ENCODE measurements at places on chromosomes 11 and 22.
A peak's percentile ranks its signal among the peaks of the same experiment; 100 is the strongest.

- DNase-seq, result no peak
Observed at GRCh38 chr11:19013181-19013857, 47.2 kb downstream of the MRGPRX2 start.

DNA sequence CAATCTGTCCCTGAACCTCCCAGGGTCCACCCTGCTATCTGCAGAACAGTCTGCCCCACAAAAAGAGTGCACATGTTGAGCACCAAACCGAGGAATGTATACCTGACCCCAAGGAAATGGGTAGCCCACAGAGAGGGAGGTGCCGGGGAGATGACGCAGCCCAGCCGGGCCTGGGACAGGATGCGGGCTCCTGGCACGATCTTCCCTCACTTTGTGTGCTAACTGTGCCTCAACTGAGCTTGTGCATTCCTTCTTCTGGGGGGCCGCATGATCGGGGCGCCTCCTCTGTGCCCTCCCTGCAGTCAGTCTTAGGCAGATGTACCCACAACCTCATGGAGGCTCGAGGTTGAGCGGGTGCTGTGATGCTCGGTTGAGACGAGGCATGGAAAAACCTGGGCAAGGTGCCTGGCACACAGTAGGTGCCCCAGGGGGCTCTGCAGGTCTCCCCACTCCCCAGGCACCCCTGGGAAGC is 2.4 kb downstream of the GAS2L1 start:
- DNase-seq, result no peak

DNA sequence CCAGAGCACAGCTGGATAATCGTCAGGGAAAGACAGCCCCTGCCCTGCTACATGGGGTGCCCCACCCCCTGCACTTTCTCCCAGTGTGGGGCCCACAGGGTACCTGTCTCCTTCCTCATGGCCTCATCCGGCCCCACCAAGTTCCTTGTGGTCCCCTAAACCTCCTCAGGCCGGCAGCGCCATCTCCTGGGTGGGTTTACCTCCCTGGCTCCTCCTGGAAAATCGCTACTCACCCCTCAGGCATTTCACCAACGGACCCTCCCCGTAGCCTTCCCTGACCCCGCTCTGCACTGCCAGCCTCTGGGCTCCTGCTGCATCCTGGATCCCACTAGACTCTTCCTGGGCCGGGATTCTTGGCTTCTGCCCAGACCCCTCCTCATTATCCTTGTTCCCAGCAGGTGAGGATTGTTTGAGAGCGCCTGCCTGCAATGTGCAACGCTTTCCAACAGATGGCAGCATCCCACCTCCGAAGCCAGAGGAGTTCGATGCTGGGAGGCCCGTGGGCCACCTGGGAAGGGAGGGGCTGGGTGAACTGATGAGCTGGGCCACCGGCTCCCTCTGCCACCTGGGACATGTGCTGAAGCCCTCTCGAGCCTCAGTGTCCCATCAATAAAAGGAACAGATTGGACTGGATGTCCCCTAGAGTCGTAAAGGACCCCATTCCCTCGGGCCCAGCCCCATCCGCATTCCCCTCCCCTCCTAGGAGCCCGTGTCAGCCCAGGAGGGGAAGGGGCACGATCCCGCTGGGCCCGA is 44.2 kb upstream of the TTLL12 start:
- DNase-seq, result peak; percentile 7

- DNase-seq, result no peak
Observed at GRCh38 chr11:10955616-10956015, 97.8 kb upstream of the ZBED5 start.

DNA sequence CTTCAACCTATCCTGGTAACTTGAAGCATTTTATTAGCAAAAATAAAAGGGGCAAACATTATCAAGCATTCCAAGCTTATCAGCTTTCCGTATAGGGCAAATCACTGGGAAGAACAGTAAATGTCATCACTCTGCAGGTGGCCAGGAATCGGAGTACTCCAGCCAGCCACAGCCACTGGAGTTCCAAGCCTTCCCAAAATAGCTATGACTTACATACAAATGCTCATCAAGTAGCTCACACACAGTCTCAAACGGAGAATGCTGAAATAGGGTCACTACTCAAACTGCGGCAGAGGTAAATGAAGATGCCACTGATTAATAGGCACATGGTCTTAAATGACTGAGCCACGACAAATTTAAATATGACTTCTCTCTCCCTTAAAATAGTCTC is 2.1 kb downstream of the USP28 start:
- no peak for DNase-seq

- DNase-seq, result no peak
Observed at GRCh38 chr11:72815110-72815618, 953 bp downstream of the ATG16L2 start.

GRCh38 chr11:100914415-100915110 is 215.1 kb downstream of the PGR start:
- DNase-seq, result no peak

GRCh38 chr11:75160220-75160757 is 9.4 kb downstream of the SLCO2B1 start:
- DNase-seq, result no peak

DNA sequence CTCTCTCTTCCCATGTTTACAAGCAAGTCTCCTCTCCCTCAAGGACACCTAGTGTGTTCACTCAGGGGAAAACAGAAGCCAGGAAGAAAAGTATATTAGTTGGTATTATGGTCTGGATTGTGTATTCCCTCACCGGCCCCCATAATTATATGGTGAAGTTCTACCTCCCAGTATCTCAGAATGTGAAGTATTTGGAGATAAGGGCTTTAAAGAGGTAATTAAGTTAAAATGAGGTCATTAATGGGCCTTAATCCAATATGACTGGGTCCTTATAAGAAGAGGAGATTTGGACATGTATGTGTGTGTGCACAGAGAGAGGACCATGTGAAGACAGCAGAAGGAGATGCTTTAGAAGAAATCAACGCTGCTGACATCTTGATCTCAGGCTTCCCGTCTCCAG is 26.5 kb upstream of the THY1 start:
- DNase-seq, result no peak

GRCh38 chr22:29026579-29026978 is 35.1 kb downstream of the C22orf31 start:
- DNase-seq, result no peak

DNA sequence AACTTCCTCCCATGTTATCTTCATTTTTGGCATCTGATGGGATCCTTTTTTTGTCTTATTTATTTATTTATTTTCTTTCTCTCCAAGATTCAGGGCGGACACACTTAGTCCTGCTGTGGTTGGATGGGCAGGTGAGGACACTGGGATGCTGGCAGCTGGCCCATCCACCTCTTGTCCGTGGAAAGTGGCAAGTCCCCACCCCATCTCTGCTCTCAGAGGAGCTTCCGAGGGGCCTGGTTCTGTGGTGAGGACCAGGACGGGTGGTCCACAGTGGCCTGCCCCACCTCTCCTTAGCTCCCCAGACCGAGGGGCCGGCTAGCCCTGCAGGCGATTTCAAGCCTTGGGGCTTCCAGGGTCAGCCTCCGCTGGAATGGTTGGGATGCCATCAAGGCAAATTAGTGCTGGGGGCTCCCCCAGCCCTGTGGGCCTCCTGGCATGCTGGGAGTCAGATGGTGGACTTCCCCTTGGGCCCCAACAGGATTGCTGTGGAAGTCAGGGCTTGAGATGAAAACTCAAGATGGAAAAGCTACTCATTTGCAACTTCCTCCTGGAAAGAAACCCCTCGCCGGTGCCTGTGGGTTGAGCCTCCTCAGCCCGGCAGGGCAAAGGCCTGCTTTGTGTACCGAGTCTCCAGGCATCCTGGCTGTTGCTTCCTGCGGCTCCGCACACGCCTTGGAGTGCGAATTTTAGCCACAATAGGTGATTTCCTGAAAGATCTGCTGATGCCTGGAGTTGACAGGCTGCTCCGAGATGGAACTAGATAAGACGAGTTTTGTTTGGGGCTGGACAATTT is 31.2 kb upstream of the LINC01488 start:
- no peak for DNase-seq

DNA sequence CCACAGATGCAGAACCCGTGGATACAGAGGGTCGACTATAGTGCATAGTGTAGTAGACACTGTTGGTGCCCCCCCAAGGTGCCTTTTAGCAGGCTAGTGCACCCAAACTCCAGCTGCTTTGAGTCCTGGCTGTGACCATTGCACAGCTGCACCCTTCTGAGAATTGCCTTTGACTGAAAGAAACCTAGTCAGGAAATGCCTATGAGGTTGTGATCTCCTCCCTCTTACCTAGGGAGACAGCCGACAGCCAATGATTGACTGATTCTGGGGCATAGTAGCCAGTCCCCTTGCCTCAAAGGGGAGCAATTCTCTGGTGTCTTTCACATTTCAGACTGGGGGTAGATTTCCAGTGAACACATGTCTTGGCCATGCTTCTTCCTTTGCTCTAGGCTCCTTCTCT is 74.2 kb downstream of the DCDC1 start:
- no peak for DNase-seq

- no peak for DNase-seq
Observed at GRCh38 chr22:22139364-22139763, 105.2 kb upstream of the VPREB1 start.

GRCh38 chr11:72850832-72851231 is 36.6 kb downstream of the ATG16L2 start:
- no peak for DNase-seq

DNA sequence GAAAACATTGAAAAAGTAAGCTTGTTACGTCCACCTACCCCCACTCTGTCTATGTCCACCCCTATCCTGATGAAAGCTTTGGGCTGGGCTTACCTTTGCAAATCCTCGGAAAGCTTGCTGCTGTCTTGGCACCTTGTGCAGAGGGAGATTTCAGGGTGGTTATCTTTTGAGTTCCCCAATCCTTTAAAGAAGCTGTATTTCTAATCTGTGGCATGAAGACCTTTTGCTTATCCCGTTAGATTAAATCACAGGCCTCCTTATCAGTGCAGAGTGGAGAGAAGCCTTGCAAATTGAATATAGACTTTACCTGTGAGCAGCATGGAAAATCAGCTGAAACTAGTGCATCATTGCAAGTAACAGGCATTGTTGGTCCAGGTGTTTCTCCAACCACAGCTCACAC is 580.6 kb upstream of the ANO5 start:
- DNase-seq, result no peak

DNA sequence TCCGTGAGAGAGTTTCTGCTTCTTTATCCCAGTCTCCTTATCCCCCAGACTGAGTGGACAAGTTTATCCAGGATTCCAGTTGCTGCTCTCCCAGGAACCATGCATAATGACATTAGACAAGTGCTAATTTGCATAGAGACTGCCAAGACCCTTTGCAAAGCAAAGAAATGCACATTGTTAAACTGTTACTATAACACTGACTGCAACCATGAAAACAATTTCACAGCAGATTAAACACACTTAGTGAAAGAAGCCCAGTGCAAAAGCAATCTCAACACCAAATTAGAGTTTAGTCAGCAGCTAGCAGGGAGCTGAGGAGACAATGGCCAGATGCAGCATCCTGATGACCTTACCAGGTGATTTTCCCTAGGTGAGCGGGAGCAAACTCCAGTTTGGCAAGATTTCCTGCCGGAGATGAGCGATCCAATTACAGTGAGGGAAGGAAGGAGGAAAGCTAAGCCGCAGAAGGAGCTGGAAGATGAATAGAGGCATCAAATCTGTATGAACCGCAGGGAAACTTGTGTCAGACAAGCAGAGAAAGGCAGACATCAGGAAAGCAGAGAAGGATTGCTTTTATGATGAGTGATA is 273.8 kb upstream of the B3GAT1 start:
- DNase-seq, result no peak

GRCh38 chr11:45983471-45983845 is 61.0 kb downstream of the LARGE2 start:
- DNase-seq, result no peak

- no peak for DNase-seq
Observed at GRCh38 chr11:1071571-1072115, 3.0 kb upstream of the MUC2 start.

DNA sequence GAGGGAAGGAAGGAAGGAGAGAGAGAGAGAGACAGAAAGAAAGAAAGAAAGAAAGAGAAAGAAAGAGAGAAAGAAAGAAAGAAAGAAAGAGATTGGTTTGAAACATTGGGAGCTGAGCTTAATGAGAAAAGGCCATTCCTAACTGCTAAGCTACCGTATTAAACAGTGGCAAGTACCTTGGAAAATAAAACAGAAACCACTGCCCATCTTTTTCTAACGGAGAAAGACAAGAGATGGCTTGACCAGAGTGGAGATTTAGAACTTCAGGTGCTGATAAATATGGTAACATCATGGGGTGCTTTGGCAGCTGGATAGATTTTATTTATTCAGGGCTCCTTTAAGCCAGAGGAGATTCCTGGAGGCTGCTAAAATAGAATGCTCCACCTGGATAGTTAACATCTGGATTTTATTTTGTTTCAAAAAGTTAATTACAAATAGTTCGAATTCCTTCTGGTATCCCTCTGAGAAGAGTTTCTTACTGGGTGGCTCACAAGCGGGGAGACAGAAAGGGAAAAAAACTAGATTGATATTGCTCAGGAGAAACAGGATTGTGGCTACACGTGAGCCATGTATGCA is 12.9 kb downstream of the TIMP3 start:
- no peak for DNase-seq

GRCh38 chr11:116232364-116232828 is 540.4 kb downstream of the BUD13 start:
- DNase-seq, result no peak

- DNase-seq, result no peak
Observed at GRCh38 chr11:3745161-3745560, 52.2 kb downstream of the NUP98 start.

DNA sequence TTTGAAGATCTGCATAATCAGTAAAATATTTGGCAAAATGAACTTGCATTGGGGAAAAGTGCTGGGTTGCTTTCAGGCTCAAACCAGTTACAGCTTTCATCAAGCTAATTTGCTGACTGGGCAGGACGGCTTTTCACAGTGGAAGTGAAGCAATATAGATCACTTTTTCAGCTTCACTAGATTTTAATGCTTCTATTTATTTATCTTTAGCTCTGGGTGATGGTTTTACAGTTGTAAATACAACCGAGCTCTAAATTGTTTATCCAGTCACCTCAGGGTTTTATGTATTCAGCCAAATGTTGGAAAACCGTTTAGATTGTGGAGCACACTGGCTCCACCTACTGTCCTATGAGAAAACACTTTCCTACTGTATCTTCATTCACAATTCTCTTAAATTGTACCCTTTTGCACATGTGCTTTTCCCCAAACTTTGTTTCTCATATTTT is 58.2 kb downstream of the ACER3 start:
- DNase-seq, result peak; percentile 24

DNA sequence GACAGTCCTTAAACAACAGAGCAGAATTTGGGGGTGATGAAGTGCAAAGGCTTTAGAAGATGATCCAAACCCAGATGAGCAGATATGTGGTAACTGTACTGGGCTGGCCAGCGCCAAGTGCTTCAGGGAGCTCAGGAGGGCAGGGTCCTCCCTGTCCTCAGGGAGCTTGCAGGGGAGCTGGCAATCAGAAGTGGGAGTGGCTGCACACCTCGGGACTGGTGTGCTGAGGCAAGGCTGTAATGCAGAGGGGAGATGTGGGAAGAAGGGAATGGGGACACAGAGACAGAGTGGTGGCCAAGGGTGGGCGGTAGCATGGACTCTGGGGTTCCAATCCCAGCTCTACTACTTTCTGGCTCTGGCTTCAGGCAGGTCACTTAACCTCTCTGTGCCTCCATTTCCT is 235.6 kb upstream of the NCAM1 start:
- DNase-seq, result no peak

GRCh38 chr11:64989416-64989815 is 7.4 kb downstream of the BATF2 start:
- DNase-seq, result no peak
